Skin of body (tissue), 3 donors: ENCODE measurements at places on chromosomes 7 and 10. TPM values are rescaled to one million over a fixed set of nuclear protein-coding genes. Genes with fewer than 3 reads are reported as not detected.

GRCh38 chr10:108319434-108320222, 1155.1 kb upstream of the SORCS1 start:
- no peak for DNase-seq

The LRRN3 gene
- 2.5 TPM for total RNA-seq

- no peak for DNase-seq
Observed at GRCh38 chr7:35725280-35725680, 30.3 kb upstream of the HERPUD2 start.

The UPK3B gene
- 1.7 TPM for total RNA-seq

- DNase-seq = no peak
Observed at GRCh38 chr7:114243646-114244045, 171.0 kb upstream of the FOXP2 start.

DNA sequence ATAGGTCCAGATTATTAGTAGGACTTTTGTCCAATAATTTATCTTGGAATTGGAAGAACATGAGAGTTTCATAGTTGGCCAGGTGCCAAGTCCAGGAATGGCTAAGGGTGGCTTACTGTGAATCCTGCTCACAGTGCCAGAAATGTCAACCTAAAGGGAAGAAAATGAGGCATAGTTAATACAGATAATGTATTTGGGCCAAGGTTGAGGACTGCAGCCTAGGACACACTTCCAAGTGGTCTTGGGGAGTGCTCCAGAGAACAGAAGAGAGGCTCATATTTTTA, 78.2 kb downstream of the MAPK8 start:
- DNase-seq = no peak

- DNase-seq = no peak
Observed at GRCh38 chr7:19404912-19405329, 259.7 kb upstream of the FERD3L start.

GRCh38 chr10:129039406-129040370, 427.4 kb upstream of the MGMT start:
- peak; percentile 32 for DNase-seq

- DNase-seq = no peak
Observed at GRCh38 chr10:75611172-75611992, 180.0 kb downstream of the LRMDA start.

GRCh38 chr10:60384011-60384410, 5.7 kb downstream of the ANK3 start:
- DNase-seq = no peak

- DNase-seq = no peak
Observed at GRCh38 chr10:12321641-12322040, 27.7 kb upstream of the CAMK1D start.

The OR2A5 gene
- not detected for total RNA-seq

GRCh38 chr7:145088111-145088745, 252.4 kb upstream of the TPK1 start:
- no peak for DNase-seq

GRCh38 chr10:91549262-91549661, 83.6 kb downstream of the PPP1R3C start:
- no peak for DNase-seq

DNA sequence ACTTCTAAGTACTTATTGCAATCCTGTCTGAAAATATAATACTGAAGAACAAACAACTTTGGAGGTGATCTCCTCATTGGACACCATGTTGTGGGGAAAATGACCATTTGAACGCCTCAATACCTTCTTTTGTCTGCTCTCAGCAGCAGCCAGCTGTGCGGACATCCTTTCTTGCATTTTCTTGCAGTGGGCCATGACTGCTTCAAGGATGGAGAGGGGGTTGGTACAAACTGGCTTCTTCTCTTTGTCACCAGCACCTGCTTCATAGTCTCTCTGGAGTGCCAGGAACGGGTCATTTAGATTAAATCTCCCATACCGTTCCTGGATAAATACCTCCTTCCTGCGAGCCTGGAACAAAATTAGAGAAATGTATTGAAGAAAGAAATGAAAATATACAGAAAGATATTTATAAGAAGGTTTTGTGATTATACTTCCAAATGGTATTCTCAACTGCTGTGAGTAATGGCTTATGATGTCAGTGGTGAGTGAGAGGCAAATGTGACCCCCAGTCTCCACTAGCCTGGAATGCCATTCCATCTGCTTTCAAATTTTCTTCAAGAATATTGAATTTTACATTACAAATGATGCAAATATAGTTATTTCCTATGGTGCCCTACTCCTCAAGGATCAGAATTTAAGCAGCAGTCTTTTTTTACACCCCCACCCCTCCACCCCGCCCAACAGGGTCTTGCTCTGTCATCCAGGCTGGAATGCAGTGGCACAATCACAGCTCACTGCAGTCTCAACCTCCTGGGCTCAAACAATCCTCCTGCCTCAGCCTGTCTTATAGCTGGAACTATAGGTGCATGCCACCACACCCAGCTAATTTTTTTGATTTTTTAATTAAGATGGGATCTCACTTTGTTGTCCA, 62.4 kb downstream of the CTTNBP2 start:
- no peak for DNase-seq

DNA sequence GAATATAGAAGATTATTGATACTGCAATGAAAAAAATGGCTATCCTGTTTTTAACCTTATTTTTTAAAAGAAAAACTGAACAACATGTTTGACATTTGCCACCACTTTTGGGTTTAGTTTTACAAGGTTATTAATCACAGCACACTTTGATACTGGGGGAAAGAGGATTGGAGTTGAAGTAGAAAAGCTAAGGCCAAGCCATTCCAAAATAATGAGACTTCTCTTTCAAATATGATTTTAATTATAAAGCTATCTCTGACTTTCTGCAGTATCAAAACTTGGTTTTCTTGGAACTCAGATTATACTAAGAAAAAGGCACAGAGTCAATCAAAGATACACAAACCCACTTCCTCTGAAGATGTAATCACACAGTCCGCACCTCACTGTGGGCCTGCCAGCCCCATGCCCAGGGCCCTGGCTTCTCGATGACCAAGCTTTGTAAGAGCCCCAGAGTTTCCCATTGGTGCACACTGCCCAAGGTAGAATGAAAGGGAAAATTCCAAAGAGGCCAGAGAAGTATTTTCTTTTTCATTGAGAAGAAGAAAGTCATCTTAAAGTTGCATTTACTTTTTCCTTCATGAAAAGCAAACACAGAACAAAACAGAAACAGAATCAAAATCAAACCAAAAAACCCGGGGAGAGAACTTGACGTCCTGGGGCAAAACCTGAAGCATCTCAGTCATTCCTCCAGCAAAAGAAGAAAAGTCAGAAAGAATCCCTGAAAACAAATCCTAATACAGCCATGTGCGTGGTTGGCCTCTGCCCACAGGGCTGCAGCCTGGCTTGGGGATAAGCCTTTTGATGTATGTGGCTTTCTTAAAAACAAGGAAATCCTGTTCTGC, 187.7 kb upstream of the KLF6 start:
- no peak for DNase-seq

- no peak for DNase-seq
Observed at GRCh38 chr7:83732305-83732704, 83.4 kb upstream of the SEMA3E start.

- DNase-seq = no peak
Observed at GRCh38 chr10:35335133-35336083, 901 bp upstream of the CCNY start.

GRCh38 chr7:47346377-47346914, 235.5 kb downstream of the TNS3 start:
- no peak for DNase-seq

DNA sequence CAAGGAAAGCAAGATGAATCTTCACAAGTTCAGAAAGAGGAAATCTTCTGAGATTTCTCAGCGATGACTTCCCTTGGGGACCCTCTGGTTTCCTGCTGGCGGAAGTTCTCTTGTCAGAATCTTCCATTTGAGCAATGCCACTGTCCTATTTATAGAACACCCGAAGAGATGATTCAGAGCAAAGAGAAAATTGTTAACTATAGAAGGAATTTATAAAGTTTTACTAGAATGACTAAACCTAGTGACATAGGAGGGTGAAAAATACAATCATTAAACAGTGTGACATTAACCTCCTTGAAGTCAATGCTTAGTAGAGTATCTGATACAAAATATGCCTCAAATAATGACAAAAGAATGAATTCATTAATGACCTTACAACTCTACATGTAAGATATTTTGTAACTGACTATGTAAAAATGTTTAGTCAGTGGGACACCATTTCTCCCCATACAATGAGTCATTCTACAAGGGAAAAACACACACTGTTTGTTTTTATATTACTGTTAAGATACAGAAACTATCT, 206.5 kb upstream of the CNTNAP2 start:
- no peak for DNase-seq

DNA sequence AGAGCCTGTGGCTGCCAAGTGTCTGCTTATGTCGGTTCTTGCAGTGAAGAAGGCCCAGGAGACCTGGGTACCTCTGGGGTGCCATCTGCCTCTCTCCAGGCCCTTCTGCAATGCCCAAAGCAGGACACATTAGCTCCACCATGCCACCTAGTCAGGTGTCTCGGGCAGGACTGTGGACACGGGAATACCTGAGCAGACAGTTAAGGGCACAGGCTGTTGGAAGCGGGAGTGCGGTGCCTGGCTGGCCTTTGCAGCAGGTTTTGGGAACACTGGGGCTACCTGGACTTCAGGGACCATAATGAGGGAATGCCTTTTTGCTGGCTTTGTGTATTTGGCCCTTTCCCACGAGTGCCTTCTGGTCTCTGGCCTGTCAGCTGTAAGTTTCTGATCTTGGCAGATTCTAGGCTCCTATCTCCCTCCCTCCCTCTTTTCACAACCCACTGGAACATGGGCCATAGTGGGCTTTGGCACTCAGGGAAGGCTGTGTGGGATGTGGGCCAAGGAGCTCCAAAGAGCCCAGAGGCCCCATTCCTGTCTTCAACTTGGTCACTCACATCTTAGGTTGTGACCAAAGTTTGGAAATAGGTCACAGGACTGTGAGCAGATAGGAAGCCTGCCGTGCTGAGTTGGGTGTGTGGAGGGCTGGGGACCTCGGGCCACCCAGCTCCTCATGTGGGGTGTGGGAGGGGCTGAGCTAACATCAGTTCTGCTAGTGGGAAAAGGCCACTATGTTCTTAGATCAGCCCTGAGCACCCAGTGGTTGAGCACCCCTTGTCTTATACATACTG, 41.5 kb upstream of the CXCL12 start:
- no peak for DNase-seq

The ASAH2B gene
- total RNA-seq = 3.4 TPM

DNA sequence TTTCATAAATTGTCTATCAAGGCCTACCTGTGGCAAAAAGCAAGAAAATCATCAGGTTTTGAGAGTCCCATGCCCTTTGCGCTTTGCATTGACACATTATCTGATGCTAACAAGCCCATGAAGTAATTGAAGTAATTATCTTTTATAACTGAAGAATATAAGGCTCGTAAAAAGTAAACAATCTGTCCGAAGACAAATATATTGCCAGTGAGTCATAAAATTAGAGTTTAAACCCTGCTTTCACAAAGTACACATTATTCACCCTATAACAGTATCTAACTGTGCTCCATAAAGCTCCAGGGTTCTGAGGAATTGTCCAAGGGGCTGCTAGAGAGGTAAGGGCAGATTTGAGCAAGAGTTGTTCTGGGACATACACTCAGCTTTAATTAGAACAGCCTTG, 102.3 kb upstream of the PPP1R3A start:
- no peak for DNase-seq

The KIF20B gene
- 10.9 TPM for total RNA-seq

GRCh38 chr7:79778786-79779770, 325.6 kb upstream of the MAGI2 start:
- no peak for DNase-seq
